B cell (primary cell): ENCODE measurements at places on chromosomes 7 and 10. TPM values are rescaled to one million over a fixed set of nuclear protein-coding genes. Genes with fewer than 3 reads are reported as not detected.

The ETV1 gene
- total RNA-seq: not detected in 2 replicates

The TMEM130 gene
- total RNA-seq: 0.20 and 0.49 TPM in 2 replicates

The SPDYE3 gene
- not detected in 2 replicates for total RNA-seq

The ACSM6 gene
- total RNA-seq: not detected in 2 replicates

The LRRD1 gene
- 0.15 and 0.17 TPM in 2 replicates for total RNA-seq

The UNC5B gene
- not detected in 2 replicates for total RNA-seq

GRCh38 chr7:46032353-46032752, 111.3 kb upstream of the IGFBP3 start:
- H3K27ac ChIP-seq: no peak overlapping the region
- H3K27me3 ChIP-seq: no peaks in the 10 kb centered on the region
- no peak for DNase-seq
- H3K4me3 ChIP-seq: no peak overlapping the region

GRCh38 chr10:72906446-72906845, 12.9 kb downstream of the OIT3 start:
- H3K36me3 ChIP-seq: no peaks in the 10 kb centered on the region
- no peak for DNase-seq
- H3K4me1 ChIP-seq: no peaks in the 10 kb centered on the region
- H3K27ac ChIP-seq: no peak overlapping the region
- no peak overlapping the region for H3K4me3 ChIP-seq

DNA sequence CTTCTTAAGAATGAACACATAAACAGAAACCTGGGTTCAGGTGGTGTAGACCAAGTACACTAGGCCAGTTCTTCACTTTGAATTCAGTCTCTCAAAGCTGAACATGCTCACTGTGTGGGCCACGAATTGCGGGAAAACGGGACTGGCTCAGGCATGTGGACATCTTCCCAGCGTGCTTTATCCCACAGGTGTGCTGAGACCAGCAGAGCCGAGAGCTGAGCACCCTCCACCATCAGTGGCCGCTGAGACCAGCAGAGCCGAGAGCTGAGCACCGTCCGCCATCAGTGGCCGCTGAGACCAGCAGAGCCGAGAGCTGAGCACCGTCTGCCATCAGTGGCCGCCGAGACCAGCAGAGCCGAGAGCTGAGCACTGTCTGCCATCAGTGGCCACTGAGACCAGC, 265.4 kb downstream of the DNAJB6 start:
- no peak overlapping the region for H3K4me3 ChIP-seq
- no peak for DNase-seq
- no peak overlapping the region for H3K27ac ChIP-seq
- H3K4me1 ChIP-seq: no peaks in the 10 kb centered on the region
- no peaks in the 10 kb centered on the region for H3K36me3 ChIP-seq
- no peaks in the 10 kb centered on the region for H3K27me3 ChIP-seq

DNA sequence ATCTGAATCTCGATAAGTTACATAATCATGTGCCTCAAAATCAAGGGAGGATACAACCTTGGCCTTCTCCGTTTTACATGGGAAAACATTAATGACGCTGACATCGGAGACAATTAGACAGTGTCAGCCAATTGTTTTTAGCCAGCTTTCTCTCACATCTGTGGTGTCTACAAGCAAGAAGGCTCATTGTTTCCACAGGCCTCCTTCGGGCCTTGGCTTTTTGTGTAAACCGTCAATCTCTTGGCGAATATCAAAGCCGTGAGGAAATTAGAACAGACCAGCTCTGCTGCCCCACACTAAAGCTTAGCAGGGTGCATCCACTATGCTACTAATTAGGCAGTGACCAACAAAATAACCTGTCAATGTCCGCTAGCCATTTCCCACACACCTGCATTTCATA, 43.2 kb downstream of the VAX1 start:
- no peaks in the 10 kb centered on the region for H3K27me3 ChIP-seq
- no peaks in the 10 kb centered on the region for H3K36me3 ChIP-seq
- H3K27ac ChIP-seq: no peak overlapping the region
- H3K4me3 ChIP-seq: no peak overlapping the region

DNA sequence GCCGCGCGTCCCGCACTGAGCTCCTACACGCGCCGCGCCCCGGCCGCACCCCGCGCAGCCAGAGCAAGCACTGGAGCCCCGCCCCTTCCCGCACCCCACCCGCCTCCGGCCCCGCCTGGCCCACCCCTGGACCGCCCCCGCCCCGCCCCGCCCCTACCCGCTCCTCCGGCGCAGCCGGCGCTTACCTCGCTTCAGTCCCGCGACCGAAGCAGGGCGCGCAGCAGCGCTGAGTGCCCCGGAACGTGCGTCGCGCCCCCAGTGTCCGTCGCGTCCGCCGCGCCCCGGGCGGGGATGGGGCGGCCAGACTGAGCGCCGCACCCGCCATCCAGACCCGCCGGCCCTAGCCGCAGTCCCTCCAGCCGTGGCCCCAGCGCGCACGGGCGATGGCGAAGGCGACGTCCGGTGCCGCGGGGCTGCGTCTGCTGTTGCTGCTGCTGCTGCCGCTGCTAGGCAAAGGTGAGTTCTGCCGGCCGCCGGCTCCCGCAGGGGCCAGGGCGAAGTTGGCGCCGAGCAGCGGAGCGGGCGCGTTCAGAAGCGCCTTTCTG, at the start of gene RET:
TSS of gene RET (plus strand) at position 194 of the 545 bp plus-strand sequence. CDS start at position 384, 190 bp downstream.
- H3K4me3 ChIP-seq: no peak within 1 kb of the TSS
- peaks cover 7% of the 10 kb centered on the region for H3K4me1 ChIP-seq
- H3K36me3 ChIP-seq: no peaks in the 10 kb centered on the region
- H3K27ac ChIP-seq: no peak within 1 kb of the TSS
- DNase-seq: peak; percentile 17

DNA sequence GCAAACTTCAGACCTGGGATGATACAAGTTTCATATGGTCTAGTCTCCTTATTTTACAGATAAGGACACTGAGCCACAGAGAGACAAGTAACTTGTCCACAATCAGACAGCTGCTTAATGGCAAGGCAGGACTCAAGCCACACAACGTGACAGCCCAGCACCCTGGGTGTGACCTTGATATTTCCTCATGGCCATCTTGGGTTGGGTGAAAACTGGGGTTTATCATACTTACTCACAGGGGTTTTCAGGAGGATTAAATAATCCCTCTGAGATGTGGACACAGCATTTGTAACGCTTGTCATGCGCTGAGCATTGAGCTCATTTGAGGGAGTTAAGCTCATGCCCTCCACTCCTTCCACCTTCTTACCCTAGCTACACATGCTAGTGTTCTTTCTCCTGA, 58.0 kb downstream of the ABLIM1 start:
- H3K27ac ChIP-seq: no peak overlapping the region
- H3K27me3 ChIP-seq: no peaks in the 10 kb centered on the region
- H3K4me1 ChIP-seq: no peaks in the 10 kb centered on the region
- no peak for DNase-seq
- no peak overlapping the region for H3K4me3 ChIP-seq
- H3K36me3 ChIP-seq: no peaks in the 10 kb centered on the region
